ENCODE measurements at places on chromosomes 2 and 18.

GRCh38 chr2:230902180-230902899, 22.7 kb downstream of the GPR55 start:
- peak; percentile 20 for DNase-seq
- no peaks in the 10 kb centered on the region for H3K27me3 ChIP-seq
- no peak overlapping the region for H3K27ac ChIP-seq
- H3K4me3 ChIP-seq = no peak overlapping the region
- no peaks in the 10 kb centered on the region for H3K36me3 ChIP-seq
- peaks cover 10% of the 10 kb centered on the region for H3K4me1 ChIP-seq

GRCh38 chr2:75324861-75325284, 125.6 kb upstream of the TACR1 start:
- no peaks in the 10 kb centered on the region for H3K27me3 ChIP-seq
- no peaks in the 10 kb centered on the region for H3K36me3 ChIP-seq
- H3K4me3 ChIP-seq = no peak overlapping the region
- H3K4me1 ChIP-seq = no peaks in the 10 kb centered on the region
- no peak for DNase-seq
- no peak overlapping the region for H3K27ac ChIP-seq

GRCh38 chr2:45782986-45783385, 131.5 kb downstream of the PRKCE start:
- no peak overlapping the region for H3K27ac ChIP-seq
- no peaks in the 10 kb centered on the region for H3K36me3 ChIP-seq
- H3K4me3 ChIP-seq = no peak overlapping the region
- no peak for DNase-seq
- H3K4me1 ChIP-seq = no peaks in the 10 kb centered on the region

- no peak for DNase-seq
- H3K4me3 ChIP-seq = no peak overlapping the region
- H3K27ac ChIP-seq = no peak overlapping the region
- H3K36me3 ChIP-seq = peaks cover 3% of the 10 kb centered on the region
Measured at GRCh38 chr2:10374362-10374943, 71.7 kb downstream of the HPCAL1 start.

- DNase-seq = no peak
- H3K27me3 ChIP-seq = no peaks in the 10 kb centered on the region
- H3K36me3 ChIP-seq = no peaks in the 10 kb centered on the region
- H3K4me1 ChIP-seq = no peaks in the 10 kb centered on the region
Measured at GRCh38 chr2:15201009-15201408, 360.1 kb downstream of the NBAS start.

DNA sequence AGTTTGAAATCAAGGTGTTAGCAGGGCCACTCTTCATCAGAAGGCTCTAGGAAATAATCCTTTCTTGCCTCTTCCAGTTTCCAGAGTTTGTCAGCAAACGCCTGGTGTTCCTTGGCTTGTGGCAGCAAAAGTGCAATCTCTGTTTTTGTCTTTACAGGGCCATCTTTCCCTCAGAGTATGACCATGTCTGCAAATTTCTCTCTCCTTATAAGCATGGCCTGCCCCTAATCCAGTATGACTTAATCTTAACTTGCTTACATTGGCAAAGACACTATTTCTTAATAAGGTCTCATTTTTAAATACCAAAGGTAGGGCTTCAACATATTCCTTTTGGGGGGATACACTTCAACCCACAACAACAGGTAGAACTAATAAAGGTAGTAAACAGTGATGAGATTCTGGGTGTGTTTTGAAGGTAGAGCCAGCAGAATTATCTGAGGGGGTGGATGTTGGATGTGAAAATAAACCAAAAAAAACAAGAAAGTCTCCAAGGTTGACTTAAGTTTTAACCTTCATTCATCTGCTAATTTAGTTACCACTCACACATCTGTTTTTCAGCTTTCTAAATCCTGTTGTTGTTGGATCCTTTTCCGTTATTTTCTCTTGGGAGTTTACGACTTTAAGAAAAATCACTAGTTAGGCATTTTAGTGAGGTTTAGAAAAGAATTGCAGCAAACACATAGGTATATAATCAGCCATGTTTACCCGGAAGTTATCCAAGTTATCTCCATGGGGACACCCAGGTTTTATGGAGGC, 234.4 kb upstream of the FIGN start:
- no peak overlapping the region for H3K27ac ChIP-seq
- H3K36me3 ChIP-seq = no peaks in the 10 kb centered on the region
- no peaks in the 10 kb centered on the region for H3K4me1 ChIP-seq

DNA sequence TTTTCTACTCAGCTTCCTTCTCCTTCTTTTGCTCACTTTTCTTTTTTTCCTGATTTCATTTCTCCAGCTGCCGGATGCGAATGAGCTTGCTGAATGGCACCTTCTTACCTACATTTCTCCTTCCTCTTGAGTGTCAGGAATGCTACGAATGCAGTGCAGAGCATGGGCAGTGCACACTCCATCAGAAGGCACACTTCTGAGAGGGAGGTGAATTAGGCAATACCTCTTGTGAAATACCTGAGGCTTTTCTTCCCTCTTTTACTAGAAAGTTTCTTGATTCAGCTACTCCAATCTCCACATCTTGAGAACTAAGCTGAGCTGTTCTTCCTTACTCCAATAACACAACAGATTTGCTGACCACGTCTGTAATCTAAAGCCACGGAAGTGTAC, 51.1 kb downstream of the PLEKHM3 start:
- H3K4me1 ChIP-seq = no peaks in the 10 kb centered on the region
- no peak overlapping the region for H3K27ac ChIP-seq
- no peak for DNase-seq
- peaks cover 3% of the 10 kb centered on the region for H3K36me3 ChIP-seq
- no peak overlapping the region for H3K4me3 ChIP-seq

DNA sequence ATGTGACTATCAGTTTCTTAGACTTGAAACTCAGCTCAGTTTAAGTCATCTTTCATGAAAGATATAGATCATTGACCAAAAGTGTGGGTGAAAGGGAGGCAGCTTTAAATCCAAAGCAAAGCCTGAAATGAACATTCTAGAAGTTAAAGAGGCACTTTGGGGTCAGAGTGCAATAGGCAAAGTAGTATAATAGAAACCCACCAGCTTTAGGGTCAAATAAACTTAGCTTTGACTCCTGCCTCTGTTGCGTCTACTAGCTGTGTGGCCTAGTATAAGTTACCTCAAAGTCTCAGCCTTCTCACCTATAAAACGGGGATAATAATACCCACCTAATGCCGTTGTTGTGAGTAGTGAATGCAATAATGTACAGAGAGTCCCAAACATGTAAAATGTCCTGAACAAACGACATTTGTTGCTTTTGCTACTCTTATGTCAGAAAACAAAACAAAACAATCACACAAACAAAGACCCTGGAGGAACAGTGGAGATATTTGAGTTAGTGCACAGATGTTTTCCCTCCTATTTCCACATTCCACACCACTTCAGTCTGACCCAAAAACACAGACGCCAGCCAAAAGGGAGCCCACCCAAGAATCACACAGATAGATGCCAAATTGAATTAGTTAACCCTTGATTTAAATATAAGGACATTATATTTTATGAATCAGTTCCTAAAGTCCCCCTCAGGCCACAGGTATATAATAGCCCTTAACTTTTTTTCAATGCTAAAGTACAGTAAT, 657.0 kb downstream of the ARHGAP15 start:
- H3K27ac ChIP-seq = no peak overlapping the region
- DNase-seq = no peak
- H3K4me3 ChIP-seq = no peak overlapping the region
- no peaks in the 10 kb centered on the region for H3K27me3 ChIP-seq

- DNase-seq = no peak
- no peak overlapping the region for H3K4me3 ChIP-seq
- H3K36me3 ChIP-seq = no peaks in the 10 kb centered on the region
- H3K27me3 ChIP-seq = no peaks in the 10 kb centered on the region
- H3K4me1 ChIP-seq = no peaks in the 10 kb centered on the region
Measured at GRCh38 chr2:109330056-109330455, 201.1 kb downstream of the SH3RF3 start.

- H3K4me3 ChIP-seq = no peak overlapping the region
- DNase-seq = no peak
- no peaks in the 10 kb centered on the region for H3K36me3 ChIP-seq
- H3K4me1 ChIP-seq = no peaks in the 10 kb centered on the region
Measured at GRCh38 chr18:4077204-4077603, 377.9 kb downstream of the DLGAP1 start.

- no peak overlapping the region for H3K4me3 ChIP-seq
- H3K27ac ChIP-seq = no peak overlapping the region
- H3K27me3 ChIP-seq = no peaks in the 10 kb centered on the region
- no peaks in the 10 kb centered on the region for H3K36me3 ChIP-seq
Measured at GRCh38 chr2:105732101-105732500, 12.6 kb upstream of the NCK2 start.

DNA sequence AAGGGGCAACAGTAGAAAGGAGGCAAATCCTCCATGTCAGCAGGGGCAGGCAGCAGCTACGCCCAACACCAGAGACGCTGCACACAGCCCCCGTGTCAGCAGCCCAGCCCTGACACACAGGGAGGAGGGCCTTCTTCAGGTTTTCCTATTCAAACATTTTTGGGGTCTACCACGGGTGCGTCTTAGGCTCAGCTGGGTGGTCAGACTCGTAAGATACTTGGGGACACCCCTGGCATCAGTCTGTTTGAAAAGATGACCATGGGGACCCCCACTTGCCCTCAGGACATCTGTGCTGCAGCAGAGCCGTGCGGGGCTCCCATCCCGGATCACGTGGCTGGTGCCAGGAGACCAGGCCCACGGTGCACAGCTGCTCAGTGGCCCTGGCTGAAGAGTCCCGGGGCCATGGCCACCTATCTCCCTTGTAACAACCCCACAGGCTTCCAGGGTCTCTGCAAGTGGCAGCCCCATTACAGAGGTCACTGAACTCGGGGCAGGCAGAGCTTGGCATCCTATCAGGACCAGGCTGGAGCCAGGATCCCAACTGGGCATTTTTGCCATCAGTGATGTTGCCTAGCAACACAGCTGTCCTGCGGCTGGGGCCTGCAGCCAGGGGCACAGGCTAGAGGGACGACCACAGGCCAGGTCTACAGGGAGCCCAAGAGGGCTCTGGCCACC, 82.5 kb downstream of the EDAR start:
- H3K4me1 ChIP-seq = no peaks in the 10 kb centered on the region
- no peak overlapping the region for H3K27ac ChIP-seq
- H3K36me3 ChIP-seq = no peaks in the 10 kb centered on the region
- H3K27me3 ChIP-seq = no peaks in the 10 kb centered on the region
- no peak for DNase-seq

DNA sequence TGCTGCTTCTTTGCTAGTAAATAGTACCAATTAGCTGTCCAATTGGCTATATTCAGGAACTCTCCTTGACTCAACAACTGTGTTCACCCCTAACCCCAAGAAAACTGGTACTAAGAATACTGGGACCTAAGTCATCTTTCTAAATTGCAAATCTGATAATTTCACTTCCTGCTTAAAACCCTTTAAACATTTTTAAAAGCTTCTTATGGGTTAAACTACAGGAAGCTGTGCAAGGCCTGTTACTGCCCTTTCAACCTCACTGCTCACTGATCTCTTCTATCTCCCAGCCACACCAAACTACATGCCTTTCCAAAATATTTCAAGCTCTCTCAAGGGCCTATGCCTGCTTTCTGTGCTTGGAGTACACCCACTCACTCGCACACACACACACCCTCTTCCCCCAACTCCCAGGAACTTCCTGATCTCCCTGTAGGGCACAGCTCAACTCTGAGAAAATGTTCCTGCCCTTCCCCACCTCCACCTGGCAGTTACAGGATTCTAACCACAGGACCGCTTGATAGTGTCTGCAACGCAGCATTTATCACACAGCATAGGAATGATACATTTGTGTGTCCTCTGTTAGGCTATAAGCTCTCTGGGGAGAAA, 6.7 kb downstream of the LMAN1 start:
- no peak overlapping the region for H3K27ac ChIP-seq
- DNase-seq = no peak
- no peaks in the 10 kb centered on the region for H3K27me3 ChIP-seq
- peaks cover 5% of the 10 kb centered on the region for H3K4me1 ChIP-seq

- DNase-seq = no peak
- no peak overlapping the region for H3K27ac ChIP-seq
- H3K4me1 ChIP-seq = peaks cover 3% of the 10 kb centered on the region
- no peaks in the 10 kb centered on the region for H3K27me3 ChIP-seq
- H3K36me3 ChIP-seq = no peaks in the 10 kb centered on the region
Measured at GRCh38 chr18:49464718-49465598, 4.5 kb upstream of the DYM start.

DNA sequence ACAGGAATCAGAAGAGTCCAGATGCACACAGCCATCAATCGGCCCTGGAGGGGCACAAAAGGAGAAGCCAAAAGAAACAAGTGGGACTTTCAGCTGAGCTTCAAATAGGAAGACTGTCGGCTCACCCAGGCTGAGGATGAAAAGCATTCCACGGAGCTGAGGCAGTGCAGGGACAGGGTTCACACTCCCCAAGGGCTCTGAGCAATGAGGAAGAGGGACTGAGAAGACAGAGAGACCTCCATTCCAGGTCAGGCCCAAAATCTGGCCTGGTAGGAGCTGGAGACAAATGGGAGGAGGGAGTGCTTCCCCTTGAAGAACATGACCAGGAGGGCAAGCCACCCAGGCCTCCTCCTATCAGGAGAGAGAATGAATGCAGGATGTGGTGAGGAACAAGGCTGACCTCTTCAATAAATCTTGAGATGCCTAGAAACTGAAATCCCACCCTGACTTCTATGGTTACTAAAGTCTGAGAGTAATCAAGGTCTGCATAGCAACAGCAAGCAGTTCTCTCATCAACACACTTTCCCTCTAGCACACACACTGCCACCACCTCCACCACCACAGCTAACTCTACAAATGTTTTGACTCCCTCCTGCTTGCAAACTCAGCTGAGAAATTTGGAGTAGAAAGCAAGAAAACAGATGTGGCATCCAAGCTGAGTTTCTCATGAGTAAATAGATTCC, 434.4 kb downstream of the TNS1 start:
- DNase-seq = no peak
- H3K4me1 ChIP-seq = no peaks in the 10 kb centered on the region

GRCh38 chr18:4870177-4870773, 326.8 kb downstream of the AKAIN1 start:
- H3K27me3 ChIP-seq = no peaks in the 10 kb centered on the region
- DNase-seq = no peak
- no peaks in the 10 kb centered on the region for H3K36me3 ChIP-seq
- no peak overlapping the region for H3K27ac ChIP-seq

DNA sequence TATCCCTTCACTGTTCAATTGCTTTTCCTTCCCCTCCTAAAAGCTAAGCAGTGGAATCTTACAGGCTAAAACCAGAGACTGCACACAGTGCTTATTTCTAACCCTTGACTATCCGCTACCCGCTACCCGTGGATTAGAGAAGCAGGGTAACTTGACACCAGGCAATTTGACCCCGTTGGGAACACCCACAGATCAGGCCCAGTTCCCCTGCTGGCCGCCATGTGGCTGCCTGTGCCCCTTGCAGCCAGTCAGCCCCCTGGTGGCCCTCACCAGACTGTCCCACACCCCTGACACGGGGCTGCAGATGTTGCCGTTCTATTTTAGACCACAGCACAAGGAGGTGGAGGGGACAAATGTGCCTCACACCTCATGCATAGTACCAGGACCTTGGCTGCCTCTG, 74.8 kb downstream of the TXNL1 start:
- DNase-seq = no peak
- H3K27ac ChIP-seq = no peak overlapping the region
- no peaks in the 10 kb centered on the region for H3K4me1 ChIP-seq
- H3K4me3 ChIP-seq = no peak overlapping the region
- H3K36me3 ChIP-seq = no peaks in the 10 kb centered on the region
- H3K27me3 ChIP-seq = no peaks in the 10 kb centered on the region

- no peak for DNase-seq
- H3K4me3 ChIP-seq = no peak overlapping the region
- H3K36me3 ChIP-seq = no peaks in the 10 kb centered on the region
- H3K27ac ChIP-seq = no peak overlapping the region
Measured at GRCh38 chr18:2180586-2180985, 390.7 kb downstream of the METTL4 start.

GRCh38 chr2:180677200-180677599, 303.2 kb upstream of the UBE2E3 start:
- no peak overlapping the region for H3K27ac ChIP-seq
- no peaks in the 10 kb centered on the region for H3K36me3 ChIP-seq
- DNase-seq = no peak
- H3K4me1 ChIP-seq = no peaks in the 10 kb centered on the region
- no peak overlapping the region for H3K4me3 ChIP-seq
